ENCODE measurements at places on chromosomes 5 and 9.

DNA sequence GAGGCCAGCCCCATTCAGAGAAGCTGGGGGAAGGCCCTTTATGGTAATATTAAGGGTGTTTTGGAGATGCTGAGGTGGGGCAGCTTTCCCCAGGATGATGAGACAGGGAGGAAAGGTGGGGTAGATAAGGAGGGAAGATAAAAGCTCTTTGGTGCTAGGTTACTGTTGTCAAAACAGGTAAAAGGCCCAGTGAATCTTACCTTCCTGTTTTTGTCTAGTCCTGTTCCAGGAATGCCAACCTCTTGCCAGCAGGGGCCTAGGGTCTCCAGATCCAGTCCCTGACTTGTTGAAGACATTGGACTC lies 797 bp upstream of the CCL27 start:
- DNase-seq, result no peak

DNA sequence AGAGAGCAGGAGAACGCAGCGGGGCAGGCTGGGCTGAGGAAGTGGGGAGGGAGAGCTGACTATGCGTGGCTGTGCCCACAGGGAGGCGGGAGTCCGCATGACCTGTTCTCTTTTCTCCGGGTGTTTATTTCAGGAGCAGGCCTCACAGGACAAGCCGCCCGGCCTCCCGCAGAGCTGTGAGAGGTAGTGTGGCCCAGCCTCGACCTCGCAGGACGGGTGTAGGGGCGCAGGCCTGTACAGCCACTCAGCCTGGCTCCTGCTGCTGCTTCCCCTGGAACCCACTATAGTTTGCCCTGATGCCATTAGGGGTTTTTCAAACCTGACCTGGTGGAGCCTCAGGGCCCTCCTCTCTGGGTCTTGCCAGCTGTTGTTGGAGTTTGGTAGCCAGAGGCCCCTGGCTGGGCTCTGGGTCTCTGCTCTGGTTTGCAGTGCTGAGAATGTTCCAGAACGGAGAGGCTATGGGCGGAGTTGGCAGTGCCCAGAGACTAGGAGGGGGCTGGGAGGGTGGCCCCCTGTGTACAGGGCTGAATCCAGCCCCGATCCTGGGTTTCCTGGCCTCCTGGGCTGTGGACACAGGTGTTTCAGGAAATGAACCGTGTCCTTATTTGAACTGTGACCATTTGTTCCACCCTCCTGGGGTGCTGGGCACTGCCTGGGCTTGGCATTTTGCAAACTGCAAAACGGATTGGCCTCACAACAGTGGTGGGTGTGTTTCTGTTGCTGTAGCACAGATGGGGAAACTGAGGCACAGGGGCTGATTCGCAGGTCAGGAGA lies 78.8 kb downstream of the WNK2 start:
- DNase-seq, result no peak

DNA sequence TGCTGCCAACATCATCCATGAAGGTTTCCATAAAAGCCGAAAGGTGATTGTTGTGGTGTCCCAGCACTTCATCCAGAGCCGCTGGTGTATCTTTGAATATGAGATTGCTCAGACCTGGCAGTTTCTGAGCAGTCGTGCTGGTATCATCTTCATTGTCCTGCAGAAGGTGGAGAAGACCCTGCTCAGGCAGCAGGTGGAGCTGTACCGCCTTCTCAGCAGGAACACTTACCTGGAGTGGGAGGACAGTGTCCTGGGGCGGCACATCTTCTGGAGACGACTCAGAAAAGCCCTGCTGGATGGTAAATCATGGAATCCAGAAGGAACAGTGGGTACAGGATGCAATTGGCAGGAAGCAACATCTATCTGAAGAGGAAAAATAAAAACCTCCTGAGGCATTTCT lies 10.1 kb downstream of the TLR4 start:
- no peak for DNase-seq

DNA sequence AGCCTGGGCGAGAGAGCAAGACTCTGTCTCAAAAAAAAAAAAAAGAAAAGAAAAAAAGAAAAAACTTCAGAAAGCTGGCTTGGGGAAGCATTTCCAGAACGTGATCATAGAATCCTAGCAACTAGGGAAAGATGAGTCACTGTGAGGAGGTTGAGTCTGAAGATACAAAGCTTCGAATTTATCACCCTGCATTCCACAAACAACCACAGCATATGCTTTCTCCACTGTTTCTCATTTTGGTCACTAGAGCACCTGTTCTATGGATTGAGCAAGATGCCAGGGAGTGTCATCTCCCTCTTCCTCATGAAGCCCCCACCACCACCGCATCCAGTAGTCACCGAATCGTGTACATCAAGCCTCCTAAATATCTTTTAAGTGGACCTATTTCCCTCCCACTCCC lies 37.9 kb downstream of the SEMA5A start:
- no peak for DNase-seq

DNA sequence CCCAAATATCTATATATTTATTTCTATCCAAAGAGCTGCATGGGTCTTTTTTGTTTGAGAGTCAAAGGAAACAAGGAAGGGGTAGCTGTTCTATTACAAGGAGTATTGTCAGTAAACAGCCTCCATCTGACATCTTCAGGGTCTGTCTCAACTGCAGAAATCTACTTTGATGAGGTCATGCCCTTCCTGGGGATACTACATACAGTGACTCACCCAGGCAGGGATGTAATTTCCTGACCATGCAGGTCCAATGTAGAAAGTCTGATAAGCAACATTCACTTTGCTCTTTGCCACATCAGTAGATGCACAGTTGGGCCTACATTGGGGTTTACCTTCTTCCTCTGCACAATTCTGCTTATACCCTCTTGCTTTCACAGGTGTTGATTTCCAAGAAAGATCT lies 165.5 kb downstream of the TLR4 start:
- DNase-seq, result no peak

DNA sequence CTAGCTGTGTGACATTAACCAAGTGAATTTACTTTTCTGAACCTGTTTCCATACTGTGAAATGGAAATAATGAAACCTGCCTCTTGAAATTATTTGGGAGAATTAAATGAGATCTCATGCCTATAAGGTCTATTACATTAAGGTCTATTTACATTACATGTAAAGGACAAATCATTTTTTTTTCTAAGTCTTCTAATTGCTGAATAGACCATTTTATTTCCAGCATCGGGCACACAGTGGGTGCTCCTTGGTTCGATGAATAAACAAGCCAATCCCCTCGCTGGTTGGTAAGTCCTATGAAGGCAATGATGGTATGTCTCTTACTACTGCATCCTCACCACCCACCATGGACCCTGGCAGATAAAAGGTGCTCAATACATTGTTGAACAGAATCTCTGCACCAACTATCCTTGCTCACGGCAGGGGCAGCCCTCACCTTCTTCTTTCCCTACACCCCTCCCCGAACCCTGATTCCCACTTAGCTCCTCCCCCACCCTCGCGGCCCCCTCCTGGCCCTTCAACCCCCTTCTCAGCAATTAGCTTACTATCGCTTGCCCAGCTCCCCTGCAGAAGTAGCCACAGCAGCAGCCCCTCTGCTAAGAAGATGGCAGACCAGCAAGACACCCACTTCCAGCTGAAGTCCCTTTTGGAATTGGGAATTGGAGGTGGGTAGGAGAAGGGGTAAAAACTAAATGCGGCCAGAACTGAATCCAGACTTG lies 3.0 kb downstream of the PCDH1 start:
- DNase-seq, result no peak

GRCh38 chr5:109805883-109806282 lies 116.2 kb downstream of the MAN2A1 start:
- no peak for DNase-seq

GRCh38 chr5:79562351-79563246 lies 48.7 kb upstream of the HOMER1 start:
- DNase-seq, result no peak

GRCh38 chr9:93569621-93570174 lies 6.7 kb upstream of the PHF2 start:
- no peak for DNase-seq

DNA sequence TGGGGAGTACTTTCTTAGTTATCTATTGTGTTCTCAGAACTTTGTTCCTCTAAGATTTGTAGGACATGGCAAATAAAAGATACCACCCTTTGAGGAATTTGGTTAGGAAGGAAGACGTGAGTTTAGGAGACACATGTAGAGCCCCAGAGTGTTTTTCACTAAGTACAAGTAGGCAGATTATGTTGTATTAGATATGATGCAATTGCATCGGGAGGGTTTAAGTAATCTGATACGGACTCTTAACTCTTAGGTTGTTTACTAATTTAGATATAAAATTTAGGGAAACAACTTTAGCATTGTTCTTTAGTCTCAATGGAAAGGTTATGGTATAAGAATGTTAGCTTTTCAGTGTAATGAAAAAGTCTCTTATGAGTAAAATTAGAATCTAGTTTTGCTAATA lies 84.4 kb downstream of the TRIO start:
- no peak for DNase-seq

- no peak for DNase-seq
Observed at GRCh38 chr9:110844121-110844520, 175.5 kb downstream of the MUSK start.

DNA sequence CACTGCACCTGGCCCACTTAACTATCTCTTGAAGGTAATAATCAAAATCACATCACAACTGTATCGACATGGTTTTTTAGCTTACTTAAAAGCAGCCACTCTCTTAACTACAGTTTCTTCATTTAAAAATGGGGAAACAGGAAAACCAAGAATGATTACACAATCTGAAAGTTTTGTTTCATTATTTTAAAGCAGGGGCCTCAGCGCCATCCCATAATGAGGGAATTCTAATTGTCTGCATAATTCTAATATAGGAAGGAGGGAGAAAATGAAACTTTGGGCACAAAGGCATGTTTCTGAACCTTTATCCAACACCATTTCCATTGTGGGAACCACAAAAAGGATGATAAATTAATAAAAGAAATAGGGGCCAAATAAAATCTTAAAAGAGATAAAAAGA lies 7.6 kb downstream of the HACD4 start:
- no peak for DNase-seq

GRCh38 chr9:128735373-128735772 lies 11.4 kb upstream of the ZDHHC12 start:
- DNase-seq, result no peak

DNA sequence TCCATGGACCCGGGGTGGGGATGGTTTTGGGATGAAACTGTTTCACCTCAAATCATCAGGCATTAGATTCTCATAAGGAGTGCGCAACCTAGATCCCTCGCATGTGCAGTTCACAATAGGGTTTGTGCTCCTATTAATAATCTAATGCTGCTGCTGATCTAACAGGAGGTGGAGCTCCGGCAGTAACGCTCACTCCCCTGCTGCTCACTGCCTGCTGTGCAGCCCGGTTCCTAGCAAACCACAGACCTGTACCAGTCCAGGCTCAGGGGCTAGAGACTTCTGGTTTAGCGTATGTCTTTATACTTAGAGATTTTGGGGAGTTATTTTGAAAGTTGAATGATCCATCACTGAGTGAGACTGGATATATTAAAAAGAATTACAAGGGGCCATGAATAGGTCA lies 50.2 kb downstream of the RICTOR start:
- no peak for DNase-seq

GRCh38 chr5:51383131-51384121 lies at the start of gene ISL1:
Gene ISL1, plus strand, starts transcription at chr5:51383448. Its CDS starts 224 bp downstream, at chr5:51383672.
- no peak for DNase-seq

- DNase-seq, result no peak
Observed at GRCh38 chr5:167378894-167379723, 912.3 kb upstream of the WWC1 start.

GRCh38 chr9:1404940-1405339 lies 354.8 kb downstream of the DMRT2 start:
- no peak for DNase-seq

DNA sequence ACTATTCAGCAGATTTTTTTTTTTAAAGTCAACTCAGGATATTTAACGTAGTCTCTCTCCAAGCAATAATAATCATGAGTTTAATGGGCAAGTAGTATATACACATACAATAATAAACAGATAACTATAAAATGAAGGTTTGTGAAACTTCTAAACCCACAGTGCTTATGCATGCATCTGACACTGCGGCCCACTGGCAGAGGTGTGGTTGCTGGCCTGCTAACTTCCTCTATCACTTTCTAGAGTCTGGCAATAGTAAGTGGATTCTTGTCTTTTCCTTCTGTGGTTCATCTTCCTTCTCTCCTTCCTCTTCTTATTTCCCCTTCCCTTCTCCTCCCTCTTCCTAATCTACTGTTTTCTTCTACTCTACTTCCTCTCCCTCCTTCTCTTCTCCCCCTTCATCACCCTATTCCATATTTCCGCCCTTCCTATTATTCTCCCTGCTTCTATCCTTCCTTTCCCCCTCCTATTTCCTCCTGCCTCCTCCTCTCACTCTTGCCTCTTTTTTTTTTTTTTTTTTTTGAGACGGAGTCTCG lies 18.6 kb upstream of the AGXT2 start:
- DNase-seq, result no peak

GRCh38 chr5:131381777-131382176 lies 117.9 kb downstream of the CDC42SE2 start:
- no peak for DNase-seq

DNA sequence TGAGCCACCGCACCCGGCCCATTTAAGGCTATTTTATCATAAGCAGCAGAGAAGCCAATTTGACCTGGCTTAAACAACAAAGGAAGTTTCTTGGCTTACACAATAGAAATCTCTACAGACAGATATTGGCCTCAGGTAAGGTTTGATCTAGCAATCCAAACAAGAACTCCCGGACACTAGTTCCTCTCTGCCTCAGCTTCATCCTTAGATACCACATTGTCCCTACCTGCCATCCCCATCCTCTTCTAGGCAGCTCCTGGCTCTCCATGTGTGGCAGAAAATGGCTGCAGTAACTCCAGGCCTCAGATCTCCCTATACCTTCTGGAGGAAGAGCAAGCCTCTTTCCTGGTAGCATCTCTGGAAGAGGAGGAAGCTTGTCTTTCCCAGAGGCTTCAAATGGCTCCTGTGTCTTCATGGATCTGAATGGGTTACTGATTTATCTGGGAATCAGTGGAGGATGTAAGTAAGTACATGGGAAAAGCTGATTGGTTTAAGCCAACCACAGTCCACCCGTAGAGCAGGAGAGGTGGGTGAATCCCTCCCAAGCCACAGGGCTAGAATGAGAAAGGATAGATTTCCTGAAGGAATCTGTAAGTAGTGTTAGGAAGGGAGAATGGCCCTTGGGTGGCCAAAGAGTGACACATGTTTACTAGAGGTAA lies 26.7 kb upstream of the AOPEP start:
- DNase-seq, result no peak

GRCh38 chr5:100790170-100790665 lies 112.9 kb downstream of the ST8SIA4 start:
- DNase-seq, result no peak

DNA sequence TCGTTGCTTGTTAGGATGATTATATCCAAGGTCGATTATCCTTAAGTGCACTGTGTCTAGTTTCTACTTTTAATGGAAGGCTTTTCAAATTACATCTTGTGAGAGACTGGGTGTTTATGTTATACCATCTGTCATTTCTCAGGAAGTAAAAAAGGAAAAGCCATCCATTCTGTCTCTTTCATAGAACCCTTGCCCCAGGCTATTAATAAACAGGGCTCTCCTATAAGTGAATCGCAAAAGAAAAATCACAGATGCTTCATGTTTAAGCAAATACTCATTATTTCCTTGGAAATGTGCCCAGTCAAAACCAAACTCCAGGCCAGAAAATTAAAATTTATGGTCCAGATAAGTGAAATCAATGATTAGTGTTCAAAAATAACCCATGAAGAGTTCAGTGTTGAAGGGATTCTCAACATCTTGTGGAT lies 58.1 kb downstream of the STARD4 start:
- no peak for DNase-seq
